ENCODE measurements at places on chromosomes 6 and 20. TPM values are rescaled to one million over a fixed set of nuclear protein-coding genes. Genes with fewer than 3 reads are reported as not detected.

The MYMX gene
- not detected for total RNA-seq

The ORC3 gene
- total RNA-seq = 27.7 TPM

DNA sequence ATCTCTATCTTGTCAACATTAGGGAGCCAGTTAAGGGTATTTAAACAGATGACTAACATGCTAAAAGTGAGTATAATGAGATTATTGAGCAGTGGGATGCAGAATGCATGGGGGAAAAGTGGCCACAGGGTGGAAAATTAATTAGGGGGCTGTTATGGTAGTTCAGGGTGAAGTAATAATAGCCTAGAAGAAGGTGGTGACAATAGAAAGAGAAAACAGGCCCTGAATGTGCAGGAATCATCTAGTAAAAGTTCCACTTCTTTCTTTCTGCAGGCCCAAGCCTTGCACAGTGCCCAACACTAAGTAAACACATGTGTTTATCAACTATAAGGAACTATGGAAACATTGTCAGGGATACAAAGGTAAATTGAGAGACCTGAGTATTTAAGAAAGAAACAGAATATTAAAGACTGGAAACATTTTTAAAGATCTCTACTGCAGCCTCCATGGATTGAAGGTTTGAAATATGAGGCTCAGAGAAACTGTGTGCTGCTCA lies 7.1 kb upstream of the MYB start:
- no peak for DNase-seq

- DNase-seq = no peak
Observed at GRCh38 chr20:58573986-58574385, 58.8 kb upstream of the APCDD1L start.

DNA sequence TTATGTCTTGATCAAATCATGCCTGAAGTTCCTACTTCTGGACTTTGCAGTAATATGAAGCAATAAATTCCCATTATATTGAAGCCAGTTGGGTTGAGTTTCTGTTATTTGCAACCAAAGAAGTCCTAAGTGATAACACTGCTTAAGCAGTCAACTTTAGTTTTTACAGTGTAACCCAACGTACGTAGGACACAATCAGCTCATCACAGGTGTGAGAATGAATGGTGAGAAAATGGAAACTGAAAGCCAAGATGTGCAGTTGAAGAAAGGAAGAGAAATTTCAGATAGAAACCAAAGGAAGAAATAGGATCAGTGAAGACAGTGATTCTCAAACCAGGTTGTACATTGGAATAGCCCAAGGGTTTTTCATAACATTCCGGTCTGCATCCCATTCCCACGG lies 211.4 kb upstream of the ZFP64 start:
- DNase-seq = no peak

- no peak for DNase-seq
Observed at GRCh38 chr6:135269481-135269891, 88.4 kb downstream of the MYB start.

The FOXA2 gene
- total RNA-seq = not detected

The NOTCH4 gene
- total RNA-seq = 4.0 TPM

The CYP39A1 gene
- not detected for total RNA-seq

The CYP24A1 gene
- total RNA-seq = not detected

- DNase-seq = no peak
Observed at GRCh38 chr6:153662982-153663381, 376.1 kb upstream of the OPRM1 start.

DNA sequence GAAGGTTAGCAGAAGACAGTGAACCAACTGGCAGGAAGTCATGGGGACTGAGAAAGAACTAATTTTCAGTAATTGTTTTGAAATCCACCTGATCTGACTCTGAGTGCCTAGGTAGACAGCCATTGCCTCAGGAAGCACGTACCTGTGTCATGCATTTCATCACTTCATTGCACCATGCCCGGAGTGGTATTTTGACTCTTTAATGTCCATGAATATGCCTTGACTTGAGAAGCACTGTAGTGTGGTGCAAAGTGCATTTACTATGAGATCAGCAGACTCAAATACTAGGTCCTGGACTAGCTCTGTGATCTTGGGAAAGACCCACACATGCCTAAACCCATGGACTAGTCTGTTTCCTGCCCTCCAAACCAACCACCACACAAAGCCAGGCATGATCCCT lies 370.9 kb upstream of the MARCKS start:
- DNase-seq = no peak

The PLCB1 gene
- 0.29 TPM for total RNA-seq

- no peak for DNase-seq
Observed at GRCh38 chr20:45315672-45316071, 7.6 kb upstream of the MATN4 start.

The RSPO3 gene
- total RNA-seq = not detected

The COX4I2 gene
- not detected for total RNA-seq

The MAFB gene
- total RNA-seq = 0.61 TPM

DNA sequence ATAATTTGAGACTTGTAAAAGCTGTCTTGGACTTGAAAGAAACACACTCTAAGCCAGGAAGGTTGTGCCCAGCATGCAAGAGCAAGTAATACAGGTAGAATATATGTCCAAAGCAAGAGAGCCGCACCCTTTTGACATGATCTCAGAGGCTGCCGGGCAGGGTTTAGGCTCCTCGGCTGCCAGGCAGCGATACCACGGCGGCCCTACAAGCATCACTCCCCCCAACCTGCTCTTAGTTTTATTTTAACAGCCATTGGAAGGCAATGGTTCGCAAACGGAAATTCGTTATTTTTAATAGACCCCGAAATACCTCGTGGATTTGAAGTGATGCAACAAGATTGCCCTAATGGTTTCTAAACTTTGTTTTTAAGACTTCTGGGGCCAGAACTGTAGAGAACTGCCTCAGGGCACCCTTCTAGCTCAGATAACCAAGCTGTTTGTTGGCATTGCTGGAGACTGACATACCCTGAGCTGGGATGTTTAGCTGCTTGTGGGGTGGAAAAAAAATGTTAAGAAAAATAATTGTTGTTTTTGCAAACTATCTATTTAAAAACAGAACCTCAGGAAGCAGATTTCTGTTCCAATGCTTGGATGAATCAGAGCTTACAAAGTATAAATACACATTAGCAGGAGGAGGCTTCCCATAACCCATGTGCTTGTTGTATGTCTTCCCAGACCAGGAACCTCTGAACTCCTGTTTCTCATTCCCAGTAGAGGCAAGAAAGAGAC lies 39.0 kb downstream of the JAG1 start:
- DNase-seq = no peak

DNA sequence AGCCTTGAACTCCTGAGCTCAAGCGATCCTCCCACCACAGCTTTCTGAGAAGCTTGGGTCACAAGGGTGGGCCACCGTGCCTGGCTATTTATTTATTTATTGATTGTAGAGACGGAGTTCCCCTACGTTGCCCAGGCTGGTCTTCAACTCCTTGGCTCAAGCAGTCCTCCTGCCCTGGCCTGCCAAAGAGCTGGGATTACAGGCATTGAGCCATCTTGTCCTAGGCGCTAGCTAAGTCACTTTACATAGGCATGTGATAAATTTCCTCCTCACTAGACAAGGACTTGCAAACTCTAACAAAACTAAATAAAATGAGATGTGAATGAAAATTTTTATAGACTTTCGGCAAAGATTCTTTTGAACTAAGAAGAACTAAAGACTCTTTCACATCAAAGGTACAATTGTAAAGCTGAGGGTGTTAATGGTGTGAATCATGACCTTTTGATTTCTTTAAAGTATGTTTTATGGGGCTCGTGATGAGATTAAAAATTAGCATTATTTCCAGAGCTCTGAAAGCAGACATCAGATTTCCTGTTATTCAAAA lies 212.0 kb downstream of the CLVS2 start:
- DNase-seq = no peak

GRCh38 chr20:60428651-60429050 lies 470.4 kb downstream of the CDH26 start:
- no peak for DNase-seq

- no peak for DNase-seq
Observed at GRCh38 chr6:123945386-123945785, 141.7 kb downstream of the NKAIN2 start.

DNA sequence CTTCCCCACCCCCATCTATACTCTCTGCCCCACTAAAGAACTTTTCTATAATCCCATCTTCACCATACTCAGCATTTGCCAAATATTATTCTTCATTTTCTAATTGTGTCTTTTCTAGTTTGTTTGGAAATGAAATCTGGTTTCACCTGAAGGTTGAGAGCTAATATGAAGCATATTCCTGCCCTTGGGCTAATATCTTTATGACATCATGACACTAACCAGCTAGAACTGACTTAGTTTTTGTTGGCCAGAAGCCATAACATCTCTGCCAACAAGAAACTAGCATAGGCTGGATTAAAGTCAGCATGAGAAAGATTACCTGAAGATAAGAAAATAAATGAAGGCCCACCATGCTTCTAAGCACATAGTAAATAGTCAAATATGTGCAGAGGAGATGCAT lies 16.7 kb downstream of the UNC5CL start:
- DNase-seq = no peak

The DLGAP4 gene
- 38.7 TPM for total RNA-seq

DNA sequence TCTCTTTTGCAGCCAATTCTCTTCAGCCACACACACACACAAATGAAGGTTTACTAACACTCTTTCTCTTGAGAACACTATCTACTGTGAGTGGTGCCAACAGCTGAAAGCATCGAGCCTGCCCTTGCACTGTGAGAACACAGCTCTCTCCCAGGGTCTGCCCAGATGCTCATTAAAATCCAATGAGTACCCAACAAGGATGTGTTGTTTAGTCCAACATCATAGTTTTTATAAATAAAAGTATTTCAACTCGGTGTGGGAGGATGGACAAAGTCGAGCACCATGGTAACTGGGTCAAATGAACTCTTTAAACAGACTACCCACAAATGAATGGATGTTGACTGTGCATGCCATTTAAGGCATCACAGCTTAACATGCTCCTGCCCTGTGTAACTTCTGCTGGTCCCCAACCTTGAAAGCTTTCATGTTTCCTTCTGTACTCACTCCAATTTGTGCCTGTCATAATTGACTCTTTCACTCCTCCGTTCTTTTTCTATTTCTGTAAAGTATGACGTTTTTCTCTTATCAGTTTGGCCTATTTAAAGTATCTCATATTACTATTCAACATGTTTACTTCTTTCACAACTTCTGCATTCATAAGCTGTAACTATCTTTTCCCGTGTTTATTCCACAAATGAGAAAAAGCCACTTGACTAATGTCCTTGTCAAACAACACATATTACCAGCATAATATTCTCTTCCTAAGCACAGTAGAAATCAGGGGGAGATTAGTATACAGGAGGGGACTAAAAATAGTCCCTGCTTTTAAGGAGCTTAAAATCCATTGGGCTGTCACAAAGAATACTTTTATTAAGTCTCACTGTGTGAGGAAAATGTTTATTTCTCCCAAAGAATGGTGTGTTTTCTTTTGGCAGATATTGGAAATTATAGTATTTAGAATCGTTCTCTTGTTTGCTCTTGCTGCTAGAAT lies 215.4 kb downstream of the RFPL4B start:
- DNase-seq = no peak

DNA sequence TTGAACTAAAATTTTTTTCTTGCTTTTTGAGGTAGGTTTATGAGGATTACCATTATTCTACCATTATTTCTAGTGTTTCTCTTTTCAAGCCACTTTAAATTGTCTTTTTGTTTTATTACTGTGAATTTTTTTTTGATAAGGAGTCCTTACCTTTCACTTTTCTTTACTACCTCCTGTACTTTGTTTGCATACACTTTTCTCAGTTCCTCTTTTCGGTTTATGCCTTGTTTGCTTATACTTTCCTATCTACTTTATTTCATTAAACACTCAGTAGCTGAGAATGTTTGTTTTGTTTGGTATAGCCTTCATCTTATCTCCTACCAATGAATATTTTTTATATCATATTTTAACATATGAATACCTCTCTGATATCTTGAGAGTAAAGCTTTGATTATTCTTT lies 147.9 kb downstream of the TFAP2B start:
- DNase-seq = no peak

- DNase-seq = no peak
Observed at GRCh38 chr20:18548465-18548864, 18.8 kb upstream of the SMIM26 start.

All from activated B cell treated with CpG ODN at 0.5 μM for 24 hours (primary cell).